ENCODE measurements at places on chromosomes 16 and 17.
A peak's percentile ranks its signal among the peaks of the same experiment; 100 is the strongest.

GRCh38 chr17:14298221-14298946 is 2.5 kb upstream of the HS3ST3B1 start:
- no peak for DNase-seq

DNA sequence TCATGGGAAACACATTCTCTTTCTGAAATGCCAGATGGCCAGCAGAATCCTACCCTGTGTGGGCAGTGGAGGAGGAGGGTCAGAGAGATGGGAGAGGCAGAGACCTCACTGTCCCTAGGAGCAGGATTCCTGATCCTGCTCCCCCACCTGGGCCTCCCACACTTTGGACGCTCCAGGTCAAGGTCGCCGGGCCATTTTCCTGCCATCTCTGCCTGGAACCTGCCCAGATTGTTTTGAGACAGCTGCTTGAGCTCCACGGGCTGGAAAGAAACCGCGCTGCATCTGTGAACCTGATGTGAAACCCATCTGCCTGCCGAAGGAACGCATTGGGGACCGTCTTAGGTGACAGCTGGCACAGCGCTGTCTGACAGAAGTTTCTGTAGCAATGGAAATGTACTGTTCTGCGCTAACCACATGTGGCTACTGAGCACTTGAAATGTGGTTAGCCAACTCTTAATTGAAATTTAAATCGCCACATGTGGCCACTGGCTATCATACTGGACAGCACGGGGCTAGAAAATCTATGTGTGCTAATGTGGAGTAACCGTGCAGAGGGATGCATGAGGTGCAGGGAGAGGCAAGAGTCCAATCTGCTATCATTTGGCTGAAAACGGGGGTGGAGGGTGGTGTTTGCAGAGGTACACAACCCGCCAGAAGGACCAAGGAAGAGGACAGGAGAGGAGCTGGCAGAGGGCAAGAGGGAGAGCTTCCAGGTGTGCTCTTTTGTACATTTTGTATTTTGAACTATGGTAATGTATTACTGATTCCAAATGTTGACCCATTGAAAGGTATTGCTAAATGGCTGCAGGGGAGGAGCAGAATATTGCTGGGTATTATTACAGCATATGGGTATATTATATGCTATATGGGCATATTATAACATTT is 15.4 kb upstream of the NUBP1 start:
- DNase-seq = peak; percentile 94

GRCh38 chr16:58027161-58027915 is 1.8 kb downstream of the MMP15 start:
- DNase-seq = peak; percentile 40

DNA sequence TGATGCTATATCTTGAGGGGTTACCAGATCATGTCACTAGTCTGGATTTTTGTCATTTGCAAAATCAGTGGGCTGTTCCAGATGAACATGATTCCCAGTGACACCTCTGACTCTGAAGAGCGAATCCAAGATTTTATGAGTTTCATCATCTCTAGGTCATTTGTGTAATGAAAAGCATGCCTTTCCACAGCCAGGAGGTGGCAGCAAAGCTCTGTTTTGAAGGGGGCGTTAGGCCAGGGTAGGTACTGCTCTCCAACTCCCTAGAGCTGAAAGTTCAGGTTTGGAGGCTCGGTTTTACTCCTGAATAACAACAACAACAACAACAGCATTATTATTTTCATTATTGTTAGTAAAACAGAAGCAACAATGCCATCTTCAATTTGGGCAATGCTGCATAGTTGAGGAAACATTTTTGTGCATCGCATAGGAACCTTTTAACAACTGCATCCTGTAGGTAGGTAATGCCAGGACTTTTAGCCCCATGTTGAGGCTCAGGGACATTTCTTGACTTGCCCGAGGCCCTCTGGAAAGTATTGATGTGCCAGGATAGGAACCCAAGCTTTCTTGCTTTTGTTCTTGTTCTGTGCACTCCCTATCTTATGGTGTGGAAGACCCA is 77.0 kb downstream of the MYH13 start:
- DNase-seq = no peak

DNA sequence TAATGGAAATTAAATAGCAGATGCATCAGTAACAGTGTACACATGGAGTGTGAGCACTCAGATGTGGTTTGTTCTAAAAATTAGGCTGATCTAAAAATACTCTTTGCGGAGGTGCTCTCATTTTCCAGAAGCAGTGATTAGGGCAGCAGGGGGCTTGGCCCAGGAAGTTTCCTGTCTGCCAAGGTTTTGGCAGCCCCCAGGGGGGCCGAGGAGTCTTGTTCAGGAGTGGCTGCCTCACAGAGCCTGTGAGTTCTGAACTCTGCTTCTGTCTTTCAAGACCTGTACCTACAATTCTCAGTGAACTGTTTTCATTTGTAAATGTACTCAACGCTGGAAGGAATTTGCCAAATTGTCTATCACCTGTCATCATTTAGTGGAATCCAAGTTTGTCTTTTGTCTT is 388.4 kb upstream of the CDH11 start:
- DNase-seq = no peak

DNA sequence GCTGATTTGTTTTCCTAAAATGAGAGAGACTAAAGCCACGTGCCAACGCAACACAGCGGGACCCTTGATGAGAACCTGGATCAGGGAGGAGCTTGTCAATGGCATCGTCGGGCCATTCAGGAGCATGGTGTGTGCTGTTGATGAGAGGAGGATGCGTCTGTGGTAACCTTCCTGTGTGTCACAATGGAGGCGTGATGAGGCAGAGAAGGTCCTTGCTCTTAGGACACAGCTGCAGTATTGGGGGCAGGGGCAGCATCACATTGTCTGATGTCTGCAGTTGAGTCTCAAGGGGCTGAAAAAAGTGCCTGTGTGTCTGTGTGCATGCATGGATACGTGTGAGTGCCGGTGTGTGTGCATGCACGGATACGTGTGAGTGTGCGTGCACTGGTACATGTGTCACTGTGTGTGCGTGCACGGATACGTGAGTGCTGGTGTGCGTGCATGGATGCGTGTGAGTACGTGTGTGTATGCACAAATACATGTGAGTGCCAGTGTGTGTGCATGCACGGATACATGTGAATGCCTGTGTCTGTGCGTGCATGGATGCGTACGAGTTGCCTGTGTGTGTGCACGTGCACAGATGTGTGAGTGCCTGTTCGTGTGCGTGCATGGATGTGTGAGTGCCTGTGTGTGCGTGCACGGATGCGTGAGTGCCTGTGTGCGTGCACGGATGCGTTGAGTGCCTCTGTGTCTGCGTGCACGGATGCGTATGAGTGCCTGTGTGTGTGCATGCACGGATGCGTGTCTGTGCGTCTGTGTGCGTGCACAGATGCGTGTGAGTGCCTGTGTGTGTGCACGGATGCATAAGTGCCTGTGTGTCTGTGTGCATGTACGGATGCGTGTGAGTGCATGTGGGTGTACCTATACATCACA is 39.3 kb downstream of the BAIAP2 start:
- no peak for DNase-seq

GRCh38 chr16:60363566-60363965 is 1629.5 kb upstream of the GOT2 start:
- no peak for DNase-seq

DNA sequence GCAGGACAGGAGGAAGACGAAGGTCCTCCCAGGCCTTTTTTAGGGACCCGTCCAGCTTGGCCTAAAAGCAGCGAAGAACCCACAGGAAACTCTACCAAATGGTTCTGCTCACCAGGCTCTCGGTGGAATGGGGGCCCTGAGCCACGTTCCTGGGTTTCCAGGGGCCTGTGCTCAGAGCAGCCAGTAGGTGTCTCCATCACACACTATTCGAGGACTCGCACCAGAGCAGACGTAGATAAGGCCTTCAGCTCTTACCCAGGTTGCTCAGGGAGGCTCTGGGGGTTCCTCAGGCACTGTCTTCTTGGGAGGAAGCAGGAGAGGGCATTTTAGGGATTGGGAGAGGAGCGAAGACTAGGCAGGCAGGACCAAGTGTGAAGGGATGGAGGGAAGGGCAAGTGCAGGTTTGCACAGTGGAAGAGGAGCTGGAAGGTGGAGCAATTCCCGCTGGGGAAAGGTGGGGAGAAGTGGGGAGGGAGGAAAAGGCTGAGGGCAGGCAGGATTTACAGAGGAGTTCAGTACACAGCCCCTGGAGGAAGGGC is 157.1 kb downstream of the RGS9 start:
- peak; percentile 10 for DNase-seq

DNA sequence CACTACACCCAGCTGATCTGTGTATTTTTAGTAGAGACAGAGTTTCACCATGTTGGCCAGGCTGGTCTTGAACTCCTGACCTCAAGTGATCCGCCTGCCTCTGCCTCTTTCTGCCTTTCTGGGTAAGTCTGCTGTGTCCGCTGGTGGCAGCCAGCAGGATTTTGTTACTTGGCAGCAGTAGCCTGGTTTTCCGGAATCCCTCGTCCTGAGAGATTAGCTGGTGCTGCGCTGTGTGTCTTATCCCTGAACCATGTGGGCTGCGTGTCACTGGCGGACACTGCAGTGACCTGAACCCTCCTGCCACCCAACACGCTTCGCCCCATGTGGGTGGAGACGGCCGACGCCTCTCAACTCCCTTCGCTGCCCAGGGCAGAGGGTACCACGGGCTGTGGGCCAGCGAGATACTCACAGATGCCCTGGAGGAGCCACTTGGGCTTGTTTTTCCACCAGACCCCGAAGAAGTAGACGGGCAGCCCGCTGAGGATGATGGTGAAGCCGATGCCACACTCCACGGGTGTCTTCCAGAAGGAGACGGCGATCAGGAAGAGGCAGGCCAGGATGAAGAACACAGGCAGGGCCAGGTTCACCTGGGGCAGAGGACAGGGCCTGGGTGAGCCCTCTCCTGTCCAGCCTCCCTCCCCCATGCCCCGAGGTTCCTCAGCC is 35.2 kb downstream of the SLC7A5 start:
- no peak for DNase-seq

DNA sequence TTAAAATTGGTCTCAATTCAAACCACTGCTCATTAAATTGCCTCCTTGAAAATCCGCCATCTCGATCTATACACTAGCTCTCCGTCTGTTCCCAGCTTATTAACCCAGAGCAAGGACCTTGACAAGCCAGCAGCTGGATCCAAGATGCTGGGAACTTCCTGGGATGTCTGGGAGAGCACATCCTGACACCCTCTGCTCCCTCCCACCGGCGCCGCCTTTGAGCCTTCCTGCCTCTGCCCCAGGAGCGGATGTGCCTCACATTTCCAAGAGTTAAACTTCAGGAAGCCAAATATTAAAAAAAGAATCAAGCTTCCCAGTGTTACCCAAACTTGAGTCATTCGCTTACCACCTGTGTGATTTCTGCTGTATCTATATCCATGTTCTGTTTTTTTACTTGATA is 107.9 kb downstream of the HAPSTR1 start:
- DNase-seq = no peak

GRCh38 chr17:13864521-13864920 is 204.8 kb upstream of the COX10 start:
- no peak for DNase-seq

- DNase-seq = no peak
These were observed 34.7 kb upstream of the HNF1B start for GRCh38 chr17:37779554-37779953.

- no peak for DNase-seq
These were observed 985 bp upstream of the SLFN12 start for GRCh38 chr17:35433075-35433894.

DNA sequence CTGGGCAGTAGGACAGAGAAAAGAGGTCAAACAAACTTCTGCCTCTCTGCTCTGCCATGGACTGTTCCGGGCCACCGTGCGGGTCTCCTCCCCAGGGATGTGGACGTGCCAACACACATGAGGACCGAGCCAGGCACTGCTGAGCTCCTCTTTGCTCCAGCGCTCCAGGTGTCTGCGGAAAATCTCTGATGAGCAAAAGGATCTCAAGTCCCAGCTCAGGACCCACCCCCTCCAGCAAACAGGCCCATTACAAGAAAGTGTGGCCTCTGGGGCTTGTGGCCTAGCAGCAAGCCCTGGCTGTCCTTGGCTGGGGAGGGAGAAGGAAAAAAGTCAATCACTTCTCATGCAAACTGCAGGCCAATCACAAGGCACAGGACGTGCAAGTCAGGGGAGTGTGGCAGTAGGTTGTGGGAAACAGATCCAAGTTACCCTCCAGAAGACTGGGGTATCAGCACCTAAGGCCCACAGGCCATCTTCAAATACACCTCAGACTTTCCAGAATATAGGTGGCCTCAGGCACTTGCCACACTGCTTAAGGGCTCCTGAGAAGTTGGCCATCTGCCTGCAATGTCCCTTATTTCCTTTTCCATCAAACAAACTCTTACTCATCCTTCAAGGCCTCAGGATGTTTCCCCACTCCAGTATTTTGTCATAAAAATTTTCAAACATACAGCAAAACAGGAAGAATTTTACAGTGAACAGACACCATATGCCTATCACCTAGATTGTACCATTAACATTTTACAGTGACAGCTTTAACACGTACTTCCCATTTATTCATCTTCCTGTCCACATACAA is 36.0 kb upstream of the SREBF1 start:
- DNase-seq = no peak

DNA sequence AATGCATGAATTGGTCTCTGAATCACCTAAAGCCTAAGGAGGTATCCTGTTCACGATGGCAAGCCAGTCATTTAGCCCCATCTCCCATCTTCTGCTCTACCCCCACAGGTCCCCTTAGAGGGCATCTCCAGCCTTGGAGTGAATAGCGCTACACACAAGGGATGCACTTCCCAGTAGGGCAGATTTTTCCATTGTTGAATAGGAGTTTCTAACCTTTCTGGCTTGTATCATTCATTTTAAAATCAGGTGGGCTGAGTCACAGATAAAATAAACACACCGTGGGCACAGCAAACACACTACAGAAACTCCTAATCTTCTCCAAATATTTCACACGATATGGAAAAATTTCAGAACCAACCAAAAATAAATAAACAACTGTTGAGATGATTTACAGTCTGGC is 201.2 kb upstream of the NOG start:
- no peak for DNase-seq

- no peak for DNase-seq
These were observed 113.4 kb downstream of the TRIM37 start for GRCh38 chr17:58993311-58993710.

- DNase-seq = no peak
These were observed 45.6 kb downstream of the CNGB1 start for GRCh38 chr16:57925310-57925709.

- no peak for DNase-seq
These were observed 190.3 kb downstream of the CPPED1 start for GRCh38 chr16:12613131-12613991.
